ENCODE measurements at places on chromosomes 3 and 15. TPM values are rescaled to one million over a fixed set of nuclear protein-coding genes. Genes with fewer than 3 reads are reported as not detected.

DNA sequence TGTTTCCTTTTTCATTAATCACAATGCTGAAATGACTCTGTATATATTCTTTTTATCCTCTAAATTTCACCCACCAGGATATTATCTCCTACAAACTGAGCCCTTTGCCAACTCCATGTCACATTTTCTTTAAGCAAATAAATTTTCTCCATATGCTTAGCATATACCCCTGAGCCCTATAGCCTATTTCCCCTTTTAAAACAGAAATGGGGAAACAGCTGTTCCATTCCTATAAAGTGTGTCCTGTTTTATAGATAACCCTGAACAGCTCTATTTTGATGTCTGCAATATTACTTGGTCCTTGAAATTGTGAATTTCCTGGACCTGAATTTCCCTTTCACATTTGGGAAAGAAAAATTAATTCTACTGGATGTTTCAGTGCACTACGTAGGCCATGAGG is 15.6 kb upstream of the FILIP1L start:
- DNase-seq = no peak

GOLGA6A gene
- 0.16 TPM for polyA plus RNA-seq

DNA sequence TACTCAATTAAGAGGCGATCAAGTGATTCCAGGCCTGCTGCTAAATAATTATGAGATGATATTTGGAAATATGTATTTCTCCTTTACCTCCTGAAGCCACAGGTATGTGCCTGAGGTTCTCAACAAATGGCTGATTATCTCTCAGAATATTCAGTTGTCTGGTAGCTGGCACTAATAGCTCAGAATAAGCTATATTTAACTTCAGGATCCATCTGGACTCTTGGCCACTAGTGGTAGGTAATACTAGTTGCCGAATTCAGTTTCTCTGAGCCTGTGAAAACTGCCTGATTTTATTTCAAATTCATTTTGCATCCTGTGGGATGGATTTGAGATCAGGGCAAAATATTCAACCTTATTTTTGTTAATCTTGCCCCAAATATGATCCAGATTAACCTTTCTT is 499.0 kb downstream of the DIPK2A start:
- DNase-seq = no peak

MITF gene
- polyA plus RNA-seq = 6.6 TPM

ARL13B gene
- 8.5 TPM for polyA plus RNA-seq

DNA sequence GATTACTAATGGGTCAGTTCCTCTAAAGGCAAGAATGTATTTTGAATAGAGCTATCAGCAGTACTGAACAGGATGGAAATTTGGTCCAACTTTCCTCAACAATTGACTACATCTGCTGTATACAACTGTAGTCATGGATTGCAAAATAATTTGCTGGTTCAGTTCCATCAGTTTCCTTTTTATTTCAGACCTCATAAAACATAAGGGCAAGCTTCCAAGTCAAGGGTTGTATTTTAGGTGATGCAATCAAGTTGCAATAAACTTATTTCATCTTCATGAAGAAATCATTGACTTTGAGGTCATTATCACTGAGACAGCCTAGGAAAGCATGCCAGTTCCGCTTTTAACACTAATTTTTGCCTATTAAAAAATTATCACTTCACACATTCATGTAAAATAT is 90.4 kb upstream of the TSEN2 start:
- peak; percentile 74 for DNase-seq

GRCh38 chr3:22349215-22349851 is 598.3 kb upstream of the ZNF385D start:
- no peak for DNase-seq

- no peak for DNase-seq
Observed at GRCh38 chr15:57772223-57772957, 65.9 kb downstream of the POLR2M start.

FSTL1 gene
- polyA plus RNA-seq = 662 TPM

MESP2 gene
- 0.25 TPM for polyA plus RNA-seq

CCR3 gene
- polyA plus RNA-seq = not detected

DNA sequence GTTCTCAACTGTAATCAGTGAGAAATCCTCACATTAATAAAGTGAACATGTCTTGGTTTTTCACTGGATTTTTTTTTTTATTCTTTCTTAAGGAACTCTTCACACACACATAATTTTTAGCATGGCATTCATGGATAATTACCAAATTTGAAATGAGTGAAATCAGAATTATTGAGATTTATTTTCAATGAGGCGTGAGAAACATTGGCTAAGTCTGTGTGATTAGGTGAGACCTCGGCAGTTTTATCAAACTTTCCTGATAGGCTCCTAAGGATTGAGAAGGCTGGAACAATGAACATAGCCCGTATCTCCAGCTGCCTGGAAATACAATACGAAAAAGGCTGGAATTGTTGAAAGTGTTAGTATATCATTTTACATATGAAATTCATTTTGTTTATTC is 35.5 kb downstream of the MDFIC2 start:
- no peak for DNase-seq

FETUB gene
- polyA plus RNA-seq = not detected

DNA sequence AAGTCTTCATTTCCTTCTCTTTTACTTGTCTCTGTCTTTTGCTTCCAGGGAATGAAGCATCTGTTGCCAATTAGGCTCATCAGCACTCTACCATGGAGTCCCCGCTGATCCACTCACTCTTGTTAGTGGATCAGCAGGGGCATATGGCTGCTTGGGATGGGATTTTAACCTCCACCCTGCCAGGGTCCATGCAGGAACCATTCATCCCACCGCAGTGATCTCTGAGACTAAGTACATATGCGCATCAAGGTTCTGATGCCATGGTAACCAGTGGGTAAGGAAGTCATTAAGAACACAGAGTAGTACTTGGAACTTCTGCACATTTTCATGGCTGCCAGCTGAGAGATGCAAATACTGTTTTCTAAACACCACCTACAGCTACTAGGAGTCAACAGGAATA is 374.0 kb upstream of the ALCAM start:
- no peak for DNase-seq

- DNase-seq = no peak
Observed at GRCh38 chr15:68992696-68993095, 21.8 kb upstream of the NOX5 start.

DNA sequence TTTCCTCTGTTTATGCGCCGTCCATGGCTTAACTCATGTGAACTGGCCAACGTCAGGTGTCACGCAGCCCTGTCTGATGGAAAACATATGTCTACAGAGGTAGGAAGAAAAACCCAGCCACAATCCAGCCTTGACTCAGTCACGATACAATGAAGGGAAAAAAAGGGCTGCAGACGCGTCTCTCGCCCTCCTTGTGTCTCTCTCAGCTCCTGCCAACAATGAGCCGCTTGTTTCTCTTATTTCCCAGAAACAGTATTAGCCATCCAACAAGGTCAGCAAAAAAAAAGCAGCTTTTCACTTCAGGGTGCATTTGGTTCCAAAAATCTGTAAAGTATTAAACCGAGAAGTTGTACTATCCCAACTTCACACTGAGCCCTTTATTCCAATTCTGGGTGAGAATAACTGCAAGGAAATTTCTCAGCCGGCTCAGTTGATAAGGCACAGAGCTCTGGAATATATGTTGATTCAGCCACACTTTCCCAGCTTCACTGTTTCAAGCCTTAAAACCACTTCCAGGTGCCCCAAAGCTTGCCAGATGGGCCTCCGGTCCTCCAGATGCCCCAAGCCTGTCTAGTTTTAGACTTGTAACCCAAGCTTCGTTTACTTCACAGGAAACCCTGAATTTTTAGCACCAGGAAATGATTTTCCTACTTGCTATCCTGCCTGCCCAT is 79.4 kb downstream of the TM4SF4 start:
- DNase-seq = peak; percentile 90

DNA sequence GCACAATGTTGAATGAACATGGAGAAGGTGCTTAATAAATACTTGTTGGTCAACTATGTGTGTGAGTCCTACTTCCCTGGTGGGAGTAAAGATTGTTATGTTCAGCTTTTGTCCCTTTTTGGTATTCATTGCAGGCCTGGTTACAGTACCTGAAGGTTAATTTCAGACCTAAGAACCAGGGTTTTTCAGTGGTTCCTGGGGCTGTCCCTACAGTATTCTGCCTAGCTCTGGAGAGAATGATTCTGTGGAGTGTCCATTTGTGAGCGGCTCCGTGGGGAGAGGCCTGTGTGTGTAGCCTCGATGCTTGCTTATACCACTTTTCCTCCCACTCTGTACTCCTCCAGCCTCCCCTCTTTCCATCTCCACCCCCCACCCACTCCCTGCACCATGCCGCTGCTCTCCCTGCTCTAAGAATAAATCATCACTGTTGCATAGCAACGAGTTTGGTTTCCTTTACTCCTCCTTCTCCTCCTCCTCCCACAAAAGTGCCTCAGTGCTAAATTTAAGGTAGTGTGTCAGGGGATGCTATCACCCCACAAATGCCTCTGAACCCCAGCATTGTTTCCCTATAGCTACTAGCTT is 150.6 kb upstream of the ROPN1 start:
- no peak for DNase-seq

DNA sequence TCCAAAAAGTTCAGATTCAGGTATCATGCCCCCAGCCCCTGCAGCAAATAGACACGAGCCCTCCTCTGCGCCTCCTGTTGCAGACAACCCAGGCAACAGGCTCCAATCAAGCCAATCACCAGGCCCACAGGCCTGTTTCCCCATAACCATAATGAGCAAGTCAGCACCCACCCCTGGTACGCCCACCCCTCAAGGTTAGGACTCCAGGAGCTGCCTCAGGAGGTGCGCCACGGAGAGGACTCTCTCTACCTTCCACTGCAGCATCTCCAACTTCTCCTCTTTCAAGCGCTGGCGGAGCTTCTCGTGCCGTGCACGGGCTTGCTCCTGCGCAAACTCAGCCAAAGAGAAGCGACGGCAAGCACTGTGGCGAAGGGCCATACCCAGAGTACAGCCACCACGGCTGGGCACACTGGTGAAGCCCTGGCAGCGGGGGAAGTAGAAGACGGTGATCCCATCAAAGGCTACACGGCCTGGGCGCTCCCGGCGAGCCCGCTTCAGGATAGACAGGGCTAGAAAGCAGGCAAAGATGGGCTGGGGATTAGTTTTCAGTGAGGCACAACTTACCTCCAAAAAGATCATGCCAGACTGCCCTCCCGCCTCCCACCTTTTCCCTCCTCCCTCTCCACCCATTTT is 8.5 kb downstream of the CSRNP1 start:
- DNase-seq = no peak

DLEC1 gene
- polyA plus RNA-seq = 0.56 TPM

PIF1 gene
- 6.7 TPM for polyA plus RNA-seq

- DNase-seq = no peak
Observed at GRCh38 chr3:168545591-168545990, 449.9 kb upstream of the GOLIM4 start.

MAPK6 gene
- 29.5 TPM for polyA plus RNA-seq

- DNase-seq = no peak
Observed at GRCh38 chr15:52805351-52806283, 15.5 kb upstream of the ONECUT1 start.

DNA sequence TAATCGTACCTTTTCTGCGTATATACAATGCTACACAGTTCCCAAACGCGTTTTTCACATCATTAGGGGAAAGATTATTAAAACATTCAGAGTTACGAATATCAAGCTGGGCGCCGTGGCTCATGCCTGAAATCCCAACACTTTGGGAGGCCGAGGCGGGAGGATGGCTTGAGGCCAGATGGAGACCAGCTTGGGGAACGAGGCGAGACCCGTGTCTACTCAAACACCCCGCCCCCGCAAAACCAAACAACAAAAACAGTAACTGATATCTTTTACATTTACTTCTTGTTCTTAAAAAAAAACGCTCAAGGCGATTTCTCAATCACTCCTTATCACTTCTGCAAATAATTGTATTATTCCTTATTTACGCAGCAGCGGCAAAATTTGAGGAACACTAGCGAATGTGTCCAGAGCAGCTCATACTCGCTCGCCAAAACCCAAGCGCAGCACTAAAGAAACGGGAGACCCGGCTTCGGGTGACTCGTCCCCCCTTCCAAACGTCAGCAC is 1.2 kb downstream of the ZBTB11 start:
- no peak for DNase-seq

GRCh38 chr15:40354408-40355171 is 3.4 kb upstream of the DISP2 start:
- peak; percentile 56 for DNase-seq

SCN11A gene
- 3.9 TPM for polyA plus RNA-seq

RASGRP1 gene
- polyA plus RNA-seq = 0.32 TPM

SGO1 gene
- 6.4 TPM for polyA plus RNA-seq

- DNase-seq = no peak
Observed at GRCh38 chr3:15787941-15788340, 9.8 kb downstream of the ANKRD28 start.

GRCh38 chr3:26719134-26719533 is 96.6 kb downstream of the LRRC3B start:
- DNase-seq = no peak

ISLR2 gene
- 3.9 TPM for polyA plus RNA-seq

OCA2 gene
- 3.0 TPM for polyA plus RNA-seq

DNA sequence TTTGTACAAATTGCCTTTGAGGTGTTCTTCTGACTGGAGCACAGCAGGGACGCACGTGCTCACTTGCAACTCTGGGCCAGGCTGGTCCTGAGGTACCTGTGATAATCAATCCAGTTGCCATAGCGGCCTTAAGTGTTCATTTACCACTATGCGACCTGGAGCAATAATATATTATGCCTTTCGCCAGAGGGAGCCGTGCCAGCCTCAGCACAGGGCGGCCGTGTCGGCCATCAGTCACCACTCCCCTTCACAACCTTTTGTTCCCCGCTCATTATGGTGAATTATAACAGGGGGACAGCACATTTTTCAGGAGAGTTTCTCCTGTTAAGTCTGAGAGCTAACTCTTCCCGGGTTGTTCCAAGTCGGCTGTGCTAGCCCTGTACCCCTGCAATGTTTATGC is 289.7 kb downstream of the RORA start:
- no peak for DNase-seq

- no peak for DNase-seq
Observed at GRCh38 chr15:84755736-84756527, 7.5 kb downstream of the ZNF592 start.

- no peak for DNase-seq
Observed at GRCh38 chr15:40763801-40764628, at the start of gene GCHFR. Gene GCHFR (plus strand): TSS chr15:40764068. CDS start chr15:40764181, 113 bp downstream.

DNA sequence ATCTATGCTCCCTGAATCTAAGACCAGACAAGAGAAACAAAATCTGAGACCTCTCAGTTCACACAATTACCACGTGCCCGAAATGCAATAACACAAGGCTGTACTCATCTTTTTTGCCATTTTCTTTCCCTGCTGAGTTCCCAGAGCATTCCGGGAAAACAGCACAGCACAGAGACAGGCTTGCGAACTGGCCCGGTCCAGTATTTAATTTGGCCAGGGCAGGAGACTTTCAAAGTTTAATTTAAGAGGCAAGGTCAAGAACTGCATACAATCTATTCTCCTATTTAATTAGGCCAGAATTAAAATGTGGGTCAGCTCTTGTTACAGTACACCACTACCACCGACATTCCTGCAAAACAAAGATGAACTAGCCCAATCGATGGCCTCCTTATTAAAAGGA is 87.5 kb upstream of the SNRPA1 start:
- DNase-seq = no peak

DNA sequence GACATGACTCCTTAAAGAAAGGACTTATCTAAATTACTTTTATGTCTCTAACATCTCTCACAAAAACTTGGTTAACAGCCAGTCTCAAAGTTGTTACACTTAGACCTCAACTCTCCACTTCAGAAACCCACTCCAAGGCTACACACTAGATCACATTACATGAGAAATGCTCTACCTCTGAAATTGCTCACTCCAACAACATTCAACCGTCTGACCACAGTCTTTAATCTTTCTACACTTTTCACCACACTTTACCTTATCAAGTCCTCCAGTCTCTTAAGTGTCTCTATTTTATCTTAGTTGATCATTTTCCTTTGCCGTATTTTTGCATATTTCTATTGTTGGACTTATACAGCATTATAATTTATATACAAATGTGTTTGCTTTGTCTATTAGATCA is 5.8 kb downstream of the SLC12A6 start:
- DNase-seq = no peak

Measured in muscle of back (tissue), 13 donors.